ENCODE measurements at places on chromosomes 7 and 10.

DNA sequence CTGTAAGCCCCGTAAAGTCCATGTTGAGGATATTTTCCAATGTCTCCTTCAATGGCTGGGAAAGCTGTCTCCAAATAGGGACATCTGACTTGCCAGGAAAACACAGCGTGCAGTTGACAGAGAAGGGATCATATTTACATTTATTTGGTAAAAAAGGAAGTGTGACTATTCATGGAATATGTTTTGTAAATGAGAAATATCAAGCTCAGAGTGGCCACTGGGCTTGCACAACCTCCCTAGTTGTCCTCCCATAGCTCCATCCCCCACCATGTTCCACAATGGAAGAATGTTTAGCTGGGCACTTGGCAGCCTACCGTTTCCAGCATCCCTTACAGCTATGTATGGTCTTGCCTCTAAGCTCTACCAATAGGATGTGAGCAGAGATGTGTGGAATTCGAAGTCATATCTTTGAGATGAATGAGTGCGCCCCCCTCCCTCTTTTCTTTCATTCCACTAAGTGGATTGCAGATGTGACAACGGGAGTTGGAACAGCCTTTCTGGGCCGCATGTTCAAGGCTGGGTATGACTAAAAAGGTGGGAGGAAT is 306.6 kb upstream of the ZMIZ1 start:
- DNase-seq, result no peak

DNA sequence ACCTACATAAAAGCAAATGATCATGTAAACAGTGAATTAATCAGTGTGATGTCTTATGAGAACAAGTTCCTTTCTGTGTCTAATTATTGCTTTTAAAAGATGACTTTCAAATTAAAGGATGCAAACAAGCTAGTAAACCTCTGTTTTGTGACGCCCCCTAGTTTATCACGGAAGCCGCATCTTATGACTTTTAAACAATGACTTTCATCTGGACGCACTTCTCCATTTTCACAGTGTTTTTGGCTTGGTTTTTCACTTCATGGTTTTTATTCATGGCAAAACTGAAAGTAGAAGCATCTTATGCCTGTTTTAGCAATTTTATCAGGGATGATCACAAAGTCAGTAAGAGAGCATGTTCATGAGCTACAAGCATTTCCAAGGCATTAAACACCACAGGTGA is 35.0 kb downstream of the ITGA8 start:
- no peak for DNase-seq

- no peak for DNase-seq
These were observed 32.5 kb upstream of the FAM133B start for GRCh38 chr7:92622685-92623084.

DNA sequence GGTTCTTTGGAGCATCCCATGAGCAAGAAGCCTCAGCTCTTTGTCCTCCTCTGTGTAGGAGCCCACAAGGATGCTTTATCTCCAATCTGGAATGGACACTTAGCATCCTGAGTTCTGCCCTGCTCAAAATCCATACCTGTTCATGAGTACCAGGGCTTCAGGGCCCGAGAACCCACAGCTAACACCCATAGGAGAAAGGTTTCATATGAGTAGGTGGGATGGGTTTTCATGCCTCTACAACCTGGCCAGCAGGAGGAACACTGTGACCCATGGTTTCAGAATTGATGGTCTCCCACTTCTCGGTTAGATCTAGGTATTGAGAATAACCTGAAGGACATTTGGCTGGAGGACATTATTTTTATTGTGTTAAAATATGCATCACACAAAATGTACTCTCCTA is 57.8 kb downstream of the TBXAS1 start:
- DNase-seq, result no peak

GRCh38 chr7:11232462-11232861 is 258.8 kb downstream of the PHF14 start:
- DNase-seq, result no peak

GRCh38 chr10:58973235-58973595 is 203.2 kb upstream of the PHYHIPL start:
- DNase-seq, result no peak

DNA sequence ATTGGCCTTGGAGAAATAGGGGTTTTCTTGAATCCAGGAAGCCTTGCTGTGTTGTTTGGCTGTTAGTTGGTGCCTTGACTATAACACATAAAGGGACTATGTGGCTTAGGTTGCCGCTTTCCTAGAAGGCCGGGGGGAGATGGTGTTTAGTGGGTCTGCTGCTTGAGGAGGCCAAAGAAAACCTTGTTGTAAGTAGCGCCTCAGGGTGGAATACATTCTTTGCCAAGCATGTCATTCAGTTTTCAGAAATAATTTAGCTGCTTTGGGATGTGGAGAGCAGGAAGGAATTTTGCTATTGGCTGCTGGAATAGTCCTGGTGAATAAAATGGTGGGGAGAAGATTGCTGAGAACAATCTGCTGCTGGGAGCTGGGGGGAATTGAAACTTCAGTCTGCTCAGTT is 132.9 kb upstream of the WNT16 start:
- no peak for DNase-seq

DNA sequence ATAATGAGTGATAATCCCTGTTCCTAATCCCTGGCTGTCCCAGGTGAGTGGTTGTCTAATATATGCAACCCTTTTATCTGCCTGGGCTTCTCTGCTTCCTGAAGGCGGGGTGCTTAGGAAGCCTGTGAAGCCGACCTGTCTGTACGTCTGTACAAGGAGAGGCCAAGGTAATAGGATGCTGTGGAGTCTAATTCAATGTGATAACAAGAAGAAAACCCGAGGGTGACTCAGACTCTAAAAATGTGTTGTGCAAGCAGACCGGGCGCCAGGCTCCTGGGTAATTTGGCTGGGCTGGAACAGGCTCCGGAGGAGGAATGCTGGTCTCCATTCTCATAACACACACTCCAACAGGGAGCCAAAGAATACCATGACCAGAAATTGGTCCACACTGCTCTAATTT is 43.6 kb downstream of the THNSL1 start:
- peak; percentile 76 for DNase-seq

DNA sequence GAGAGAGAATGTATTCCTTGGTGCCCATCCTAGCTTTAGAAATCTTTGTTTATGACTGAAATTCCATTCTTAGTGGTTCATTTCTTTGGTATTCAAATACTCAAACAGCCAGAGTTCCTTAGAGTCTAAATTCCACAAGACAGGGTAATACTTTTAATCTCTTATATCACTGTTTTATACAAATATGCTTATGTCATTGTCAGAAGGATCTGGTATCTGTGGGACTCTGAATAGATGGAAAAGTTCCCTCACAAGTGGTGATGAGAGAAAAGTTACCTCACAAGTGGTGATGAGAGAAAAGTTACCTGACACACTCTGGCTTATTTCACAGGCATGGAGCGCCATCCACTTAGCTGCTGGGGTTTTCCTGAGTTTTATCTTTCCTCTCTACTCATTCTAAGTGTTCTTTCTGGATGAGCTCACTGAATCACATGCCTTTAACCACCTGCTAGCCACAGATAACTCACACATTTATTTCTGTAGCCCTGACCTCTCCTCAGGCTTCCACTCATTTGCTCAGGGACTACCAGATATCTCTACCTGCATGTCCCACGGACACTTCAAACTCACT is 784.0 kb downstream of the SUGCT start:
- peak; percentile 57 for DNase-seq

DNA sequence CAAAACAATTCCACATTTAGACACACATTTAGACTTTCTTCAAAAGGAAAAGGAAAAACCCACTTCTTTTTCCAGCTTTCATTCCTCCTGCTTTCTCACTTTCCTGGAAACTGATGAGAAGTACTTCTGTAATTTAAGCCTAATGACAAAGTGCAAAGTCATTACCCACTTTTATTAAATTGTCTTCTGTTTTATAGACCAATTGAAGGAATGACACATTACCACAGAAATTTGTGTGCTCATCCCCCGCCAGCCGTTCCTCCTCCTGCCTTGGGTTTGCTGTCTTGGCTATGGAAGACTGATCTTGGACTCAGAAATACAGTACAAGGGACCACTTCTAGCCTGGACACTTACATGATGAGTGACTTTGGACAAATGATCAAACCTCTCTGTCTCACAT is 717.8 kb downstream of the SORCS3 start:
- DNase-seq, result no peak

DNA sequence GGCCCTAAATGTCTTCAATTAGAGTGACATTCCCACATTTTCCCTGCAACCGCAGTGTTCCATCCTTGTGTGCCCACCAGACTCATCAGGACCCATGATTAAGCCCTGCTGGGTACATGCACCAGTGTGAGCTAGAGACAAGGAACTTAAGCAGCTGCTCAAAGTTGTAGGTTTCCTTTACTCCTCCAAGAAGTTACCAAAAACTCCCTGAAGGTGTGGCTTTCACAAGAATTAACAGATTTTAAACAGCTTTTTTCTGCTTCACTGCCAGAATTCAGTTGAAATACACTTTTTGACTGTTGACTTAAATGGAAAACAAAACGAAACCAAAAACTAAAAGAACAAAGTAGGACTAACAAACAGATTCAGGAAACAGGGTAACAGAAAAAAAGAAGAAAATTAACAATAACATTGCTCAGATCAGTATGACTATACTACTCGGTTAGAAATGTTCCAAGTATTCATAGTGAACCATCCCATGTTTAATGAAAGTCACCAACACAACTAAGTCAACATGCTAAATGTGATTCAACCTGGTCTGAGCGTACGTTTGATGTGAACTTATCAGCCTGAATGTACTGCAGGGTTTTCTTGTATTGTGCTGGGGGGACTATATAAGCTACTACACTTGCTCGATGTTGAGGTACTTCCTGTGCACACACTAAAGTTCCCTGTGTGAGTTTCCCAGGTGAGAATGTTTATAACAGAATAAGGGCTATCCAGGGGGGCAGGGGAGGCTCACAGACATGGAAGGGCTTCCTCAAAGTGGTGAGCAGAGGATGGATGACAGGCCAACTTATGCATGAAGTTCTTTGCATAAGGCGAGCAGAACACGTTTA is 22.2 kb downstream of the SLC37A3 start:
- DNase-seq, result no peak

DNA sequence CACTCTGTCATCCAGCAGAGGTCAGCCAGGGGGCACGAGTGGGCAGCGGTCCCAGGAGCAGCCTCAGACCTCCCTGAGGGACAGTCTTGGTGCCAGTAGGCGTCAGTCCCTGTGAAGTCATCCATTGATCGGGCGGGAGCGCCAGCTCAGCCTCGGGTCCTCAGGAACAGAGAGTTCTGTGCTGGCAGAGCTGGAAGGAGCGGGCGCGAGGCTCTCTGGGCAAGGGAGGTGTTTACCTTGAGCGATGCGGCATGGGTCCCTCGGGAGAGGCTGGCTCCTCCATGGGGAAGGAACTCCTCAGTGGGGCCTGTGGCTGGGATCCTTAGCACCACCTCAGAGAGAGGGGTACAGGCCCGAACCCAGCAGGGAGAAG is 101.1 kb upstream of the PPIF start:
- no peak for DNase-seq

- no peak for DNase-seq
These were observed 5.4 kb upstream of the CYREN start for GRCh38 chr7:135175931-135176330.

GRCh38 chr7:151869968-151870918 is 6.7 kb downstream of the PRKAG2 start:
- DNase-seq, result no peak

DNA sequence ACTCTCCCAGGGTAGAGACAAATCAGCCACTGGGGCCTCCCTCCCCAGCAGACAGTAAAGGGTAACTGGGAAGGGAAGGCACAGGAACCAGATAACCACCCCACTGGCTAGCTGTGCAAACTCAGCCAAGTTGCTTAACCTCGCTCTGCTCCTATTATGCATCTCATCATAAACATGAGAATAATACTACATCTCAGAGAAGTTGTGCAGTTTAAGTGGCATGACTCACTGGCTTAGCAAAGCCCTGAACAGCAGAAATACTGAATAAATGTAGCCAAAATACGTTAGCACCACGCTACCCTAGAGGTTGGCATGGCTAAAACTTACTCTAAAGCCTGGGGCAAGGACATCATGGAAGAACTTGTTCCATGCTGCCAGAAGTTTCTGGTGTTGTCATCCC is 128.1 kb upstream of the ANK3 start:
- DNase-seq, result no peak
